Activated CD4-positive, alpha-beta T cell treated with anti-CD3 and anti-CD28 coated beads, Interleukin-2, amount 10 ng/mL, durations not matched to agents 7 days and 5 days (primary cell): ENCODE measurements at places on chromosomes 3 and 15.

GRCh38 chr15:62545467-62546227 lies 380.6 kb upstream of the C2CD4B start:
- DNase-seq: no peak

- DNase-seq: no peak
These were observed 721 bp downstream of the ADAMTS7 start for GRCh38 chr15:78810362-78811123.

- no peak for DNase-seq
These were observed 20.5 kb upstream of the IQSEC1 start for GRCh38 chr3:13093687-13094086.

- peak; percentile 14 for DNase-seq
These were observed 20.5 kb downstream of the SIDT1 start for GRCh38 chr3:113552851-113553250.

- DNase-seq: no peak
These were observed 18.4 kb upstream of the ABTB1 start for GRCh38 chr3:127654374-127654773.
